ENCODE measurements at places on chromosomes 4 and X.

GRCh38 chr4:108646706-108647105 lies 3.7 kb upstream of the OSTC start:
- DNase-seq: no peak

- no peak for DNase-seq
Measured at GRCh38 chr4:63211375-63211774, 1197.9 kb downstream of the TECRL start.

DNA sequence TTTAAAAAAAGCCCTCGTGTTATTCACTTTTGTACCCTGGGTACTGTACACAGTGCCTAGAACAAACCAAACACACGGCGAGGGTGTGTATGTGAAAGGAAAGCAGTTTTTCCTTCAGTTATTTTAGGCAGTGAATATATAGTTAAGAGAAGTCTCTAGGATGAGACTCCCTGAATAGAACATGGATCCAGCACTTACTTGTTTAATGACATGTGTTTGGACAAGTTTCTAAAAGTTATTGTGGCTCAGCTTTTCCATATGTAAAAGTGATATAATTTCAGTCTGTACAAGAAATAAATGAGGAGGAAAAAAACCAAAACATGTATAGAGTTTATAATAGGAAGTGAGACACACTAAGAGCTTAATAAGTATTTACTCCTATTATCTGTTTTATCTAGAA lies 273.2 kb downstream of the ADGRL3 start:
- DNase-seq: no peak

DNA sequence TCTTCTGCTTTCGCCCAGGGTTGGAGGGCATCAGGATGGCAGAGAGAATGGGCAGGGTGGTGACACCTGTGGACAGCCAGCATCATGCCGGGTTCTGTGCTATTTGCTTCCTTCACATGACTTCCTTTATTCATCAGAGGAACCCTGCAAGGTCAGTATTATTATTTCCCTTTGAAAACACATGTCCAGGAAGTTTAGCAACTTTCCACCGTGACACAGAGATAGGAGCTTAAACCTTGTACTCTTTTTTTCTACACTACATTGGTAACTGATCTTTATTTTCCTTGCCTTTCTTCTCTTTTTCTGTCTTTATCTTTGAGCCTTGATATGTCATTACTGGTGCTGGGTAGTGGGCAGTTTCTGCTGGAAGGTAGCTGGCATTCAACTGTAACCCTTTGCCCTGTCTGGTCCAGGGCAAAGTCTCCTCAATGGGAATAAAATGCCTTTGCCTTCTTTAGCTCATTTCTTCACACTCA lies 5.0 kb upstream of the MGST2 start:
- no peak for DNase-seq

DNA sequence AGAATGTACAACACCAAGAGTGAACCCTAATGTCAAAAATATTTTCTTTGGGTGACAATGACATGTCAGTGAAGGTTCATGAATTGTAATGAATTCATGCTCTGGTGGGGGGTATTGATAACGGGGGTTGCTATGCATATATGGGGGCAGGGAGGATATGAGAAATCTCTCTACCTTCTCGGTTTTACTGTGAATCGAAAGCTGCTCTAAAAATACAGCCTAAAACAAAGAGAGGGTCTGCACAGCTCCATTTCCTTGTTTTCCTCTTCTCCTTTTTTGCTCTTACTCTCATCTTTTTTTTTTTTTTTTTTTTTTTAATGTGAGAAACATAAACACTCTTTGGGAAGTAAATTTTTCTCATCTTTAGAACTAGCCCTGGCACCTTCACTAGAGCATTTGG lies 85.8 kb downstream of the DCTD start:
- DNase-seq: no peak

GRCh38 chr4:71202705-71203104 lies 136.1 kb upstream of the SLC4A4 start:
- DNase-seq: no peak

DNA sequence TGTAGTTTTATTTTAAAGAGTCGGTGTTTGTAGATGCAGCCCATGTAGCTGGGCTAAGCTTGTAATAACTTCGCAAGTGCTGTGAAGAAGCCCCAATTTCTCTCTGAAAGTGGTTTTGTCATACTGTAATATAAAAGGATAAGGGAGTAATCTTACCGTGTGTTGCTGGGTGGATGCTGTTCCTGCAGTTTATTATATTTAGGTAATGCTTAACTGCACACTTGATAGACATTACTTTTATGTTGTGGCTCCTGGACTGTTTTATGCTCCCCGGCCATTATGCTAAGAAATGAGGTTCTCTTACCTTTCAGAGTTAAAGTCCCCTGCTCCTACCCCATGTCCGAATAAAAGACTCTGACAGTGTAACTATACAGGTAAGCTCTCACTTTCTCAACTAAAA lies 789.4 kb downstream of the RPA4 start:
- DNase-seq: no peak

- no peak for DNase-seq
Measured at GRCh38 chrX:67749536-67749935, 205.7 kb downstream of the AR start.

- no peak for DNase-seq
Measured at GRCh38 chrX:130173190-130173895, 1.6 kb downstream of the RAB33A start.

DNA sequence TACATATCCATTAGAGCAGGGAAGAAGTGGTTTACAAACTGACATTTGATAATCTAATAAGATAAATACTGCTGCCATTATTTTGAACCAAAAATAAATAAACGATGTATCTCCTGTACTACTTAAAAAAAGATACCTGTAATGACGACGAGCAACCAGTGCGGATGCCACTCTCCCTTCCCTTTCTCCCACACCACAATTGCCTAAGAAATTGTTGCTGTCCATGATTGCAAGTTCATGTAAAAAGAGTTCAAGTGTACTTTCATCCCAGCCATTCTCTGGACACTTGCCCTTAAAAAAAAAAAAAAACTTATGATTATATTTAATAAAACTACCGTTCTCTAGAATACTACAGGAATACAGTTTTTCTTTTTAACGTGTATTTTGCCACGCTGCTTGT lies 1.4 kb downstream of the SEPSECS start:
- DNase-seq: no peak

DNA sequence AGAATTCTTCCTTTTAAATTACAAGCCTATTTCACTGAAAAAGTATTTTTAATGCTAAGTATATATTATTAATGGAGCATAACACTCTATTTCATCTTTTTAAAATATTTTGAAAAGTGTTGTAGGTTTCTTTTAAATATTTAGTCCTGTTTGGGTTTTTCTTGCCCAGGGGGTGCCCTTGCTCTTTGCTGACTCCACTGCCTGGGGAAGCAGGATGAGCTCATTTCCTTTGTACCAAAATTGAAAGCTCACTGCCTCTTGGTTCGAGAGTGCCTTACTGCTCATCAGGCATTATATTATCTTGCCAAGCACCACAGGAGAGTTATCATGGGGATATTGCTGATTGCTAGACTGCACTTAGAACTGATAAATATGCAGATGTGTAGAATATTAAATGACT lies 819.2 kb downstream of the PCDH18 start:
- DNase-seq: no peak

DNA sequence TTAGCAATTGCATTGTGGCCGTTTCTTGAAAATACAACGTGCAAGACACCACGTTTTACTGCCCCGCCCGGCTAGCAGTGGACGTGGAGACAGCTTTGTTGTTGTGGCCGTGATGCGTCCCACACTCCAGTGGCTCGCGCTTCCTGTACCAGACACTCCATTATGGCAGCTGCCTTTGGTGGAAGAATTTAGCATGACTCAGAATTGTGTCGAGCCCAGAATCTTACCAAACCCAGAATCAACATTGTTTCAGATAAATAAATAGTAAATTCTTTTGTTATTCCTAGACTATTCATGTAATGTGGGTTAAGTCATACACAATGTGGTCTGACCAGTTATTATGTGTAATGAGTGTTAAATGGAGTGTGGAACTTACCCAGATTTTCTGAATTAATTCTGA lies 25.3 kb upstream of the S100P start:
- no peak for DNase-seq

- no peak for DNase-seq
Measured at GRCh38 chrX:13565511-13565910, 3.9 kb upstream of the EGFL6 start.

DNA sequence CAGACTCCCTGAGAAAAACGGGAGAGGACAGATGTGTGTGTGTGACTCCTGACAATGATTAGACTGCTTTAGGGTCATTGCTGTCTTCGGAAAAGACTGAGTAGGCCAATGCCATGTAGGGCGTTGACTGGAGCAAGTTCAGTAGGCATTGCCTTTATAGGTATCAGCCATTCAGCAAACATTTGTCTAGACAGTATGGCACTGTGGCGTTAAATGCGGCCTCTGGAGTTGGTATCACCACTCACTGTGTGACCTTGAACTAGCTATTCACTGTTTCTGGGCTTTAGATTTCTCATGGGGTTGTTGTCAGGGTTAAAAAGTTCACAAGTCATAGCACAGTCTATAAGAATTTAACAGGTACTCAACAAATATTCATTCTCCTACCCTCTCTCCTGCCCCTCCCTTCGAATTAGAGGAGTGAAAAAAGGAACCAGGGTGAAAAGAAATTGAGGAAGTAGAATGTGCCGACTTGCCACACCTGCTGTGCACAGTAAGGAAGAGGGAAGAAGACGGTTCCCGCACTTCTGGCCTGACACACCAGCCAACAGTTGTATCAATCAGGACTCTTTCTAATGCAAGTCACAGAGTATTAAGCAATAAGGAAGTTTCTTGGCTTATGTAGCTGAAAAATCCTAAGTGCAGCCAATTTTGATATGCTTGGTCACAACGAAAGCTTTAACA lies 83.2 kb upstream of the PLAC8 start:
- no peak for DNase-seq

GRCh38 chr4:105227054-105227453 lies 80.4 kb downstream of the TET2 start:
- DNase-seq: no peak

- no peak for DNase-seq
Measured at GRCh38 chr4:1668488-1668840, 15.6 kb downstream of the FAM53A start.

DNA sequence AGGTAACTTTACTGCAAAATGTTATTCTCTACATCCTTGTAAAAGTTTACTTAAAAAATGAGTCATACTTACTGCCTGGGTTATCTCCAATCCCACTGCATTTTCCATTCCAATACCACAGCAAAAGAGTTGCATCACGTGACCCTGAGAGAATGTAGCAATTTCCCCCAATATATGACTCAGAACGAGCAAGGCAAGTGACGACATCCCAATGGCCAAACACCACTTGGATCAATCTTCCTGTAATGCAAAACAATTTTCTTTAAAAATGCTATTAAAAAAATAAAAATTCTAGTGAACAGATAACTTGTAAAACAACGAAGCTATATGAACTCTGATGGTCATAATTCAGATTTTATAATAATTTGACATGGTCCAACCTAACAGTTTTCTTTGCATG lies 224.3 kb downstream of the DCLK2 start:
- DNase-seq: no peak
